ENCODE measurements at places on chromosomes 2 and 18. TPM values are rescaled to one million over a fixed set of nuclear protein-coding genes. Genes with fewer than 3 reads are reported as not detected.

Gene POU3F3
- not detected for total RNA-seq

Gene B3GNT7
- total RNA-seq, result 1.2 TPM

- DNase-seq, result no peak
- H3K27me3 ChIP-seq, result no peaks in the 10 kb centered on the region
- H3K27ac ChIP-seq, result no peak overlapping the region
- H3K4me1 ChIP-seq, result peaks cover 10% of the 10 kb centered on the region
These were observed 65.1 kb upstream of the CTLA4 start for GRCh38 chr2:203802342-203803052.

GRCh38 chr2:222295368-222296062 lies 3.3 kb downstream of the PAX3 start:
- no peak for DNase-seq
- H3K4me1 ChIP-seq, result peaks cover 8% of the 10 kb centered on the region
- peak overlapping the region; percentile 9 for H3K4me3 ChIP-seq
- H3K27me3 ChIP-seq, result peaks cover 92% of the 10 kb centered on the region
- H3K36me3 ChIP-seq, result no peaks in the 10 kb centered on the region

DNA sequence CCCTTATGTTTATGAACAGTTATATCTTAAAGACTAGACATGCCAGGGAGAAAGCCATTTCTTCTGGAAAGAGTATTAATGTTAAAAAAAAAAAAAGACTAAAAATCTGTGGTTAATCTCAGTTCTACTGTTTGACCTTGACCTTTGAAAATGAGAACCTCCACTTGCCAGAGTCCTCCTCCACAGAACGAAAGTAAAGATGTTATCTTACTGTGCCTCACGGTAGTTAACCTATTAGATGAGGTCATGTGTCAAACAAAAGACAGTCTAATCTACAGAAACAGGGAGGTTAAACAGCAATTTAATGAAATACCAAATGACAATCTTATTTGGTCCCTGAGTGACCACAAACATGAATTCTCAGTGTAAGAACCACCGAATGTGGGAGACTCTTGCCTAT lies 51.2 kb downstream of the SLC14A2 start:
- DNase-seq, result no peak
- H3K27me3 ChIP-seq, result no peaks in the 10 kb centered on the region

DNA sequence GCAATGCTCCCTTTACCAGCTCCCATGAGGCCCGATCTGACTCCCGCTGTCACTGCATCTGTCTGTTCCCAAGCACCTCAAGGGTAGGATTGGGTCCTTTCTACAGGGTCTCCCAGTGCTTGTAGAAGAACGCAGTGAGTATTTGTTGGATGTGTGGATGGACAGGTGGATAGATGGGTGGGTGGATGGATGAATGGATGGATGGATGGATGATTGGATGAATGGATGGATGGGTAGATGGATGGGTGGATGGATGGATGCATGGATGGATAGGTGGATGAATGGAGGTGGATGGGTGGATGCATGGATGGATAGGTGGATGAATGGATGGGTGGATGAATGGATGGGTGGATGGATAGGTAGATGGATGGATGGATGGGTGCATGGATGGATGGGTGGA lies 91.6 kb downstream of the HS1BP3 start:
- H3K4me3 ChIP-seq, result no peak overlapping the region
- H3K36me3 ChIP-seq, result no peaks in the 10 kb centered on the region
- no peak overlapping the region for H3K27ac ChIP-seq
- no peak for DNase-seq

Gene DSEL
- 2.3 TPM for total RNA-seq

Gene MYCN
- total RNA-seq, result 1.2 TPM

DNA sequence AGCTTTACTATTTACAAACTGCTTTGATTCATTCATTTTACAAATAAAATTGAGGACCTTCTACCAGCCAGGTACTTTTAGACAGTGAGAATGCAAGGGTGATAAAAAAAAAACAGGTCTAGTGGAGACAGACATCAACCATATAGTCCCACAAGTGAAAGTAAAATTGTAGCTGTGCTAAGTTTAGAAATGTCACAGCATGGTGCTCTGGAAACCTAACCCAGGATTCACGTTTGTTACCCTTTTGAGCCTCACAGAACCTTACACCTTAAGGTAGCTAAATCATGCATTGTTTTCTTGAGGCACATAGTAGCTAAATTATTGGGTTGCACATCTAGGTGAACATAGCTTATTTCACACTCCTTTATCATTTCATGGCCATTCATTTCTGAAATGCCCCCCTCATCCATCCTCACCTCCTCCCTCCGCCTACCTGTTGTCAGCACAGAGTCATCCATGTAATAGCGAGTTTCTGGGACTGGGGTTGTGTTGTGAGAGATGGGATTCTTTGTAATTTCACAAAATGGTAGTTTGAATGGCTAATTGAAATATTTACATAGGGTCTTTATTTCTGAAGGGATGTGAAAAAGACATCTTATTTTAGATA lies 7.1 kb downstream of the MTA3 start:
- no peak overlapping the region for H3K4me3 ChIP-seq
- peaks cover 55% of the 10 kb centered on the region for H3K36me3 ChIP-seq
- no peak overlapping the region for H3K27ac ChIP-seq
- H3K27me3 ChIP-seq, result no peaks in the 10 kb centered on the region
- DNase-seq, result no peak

DNA sequence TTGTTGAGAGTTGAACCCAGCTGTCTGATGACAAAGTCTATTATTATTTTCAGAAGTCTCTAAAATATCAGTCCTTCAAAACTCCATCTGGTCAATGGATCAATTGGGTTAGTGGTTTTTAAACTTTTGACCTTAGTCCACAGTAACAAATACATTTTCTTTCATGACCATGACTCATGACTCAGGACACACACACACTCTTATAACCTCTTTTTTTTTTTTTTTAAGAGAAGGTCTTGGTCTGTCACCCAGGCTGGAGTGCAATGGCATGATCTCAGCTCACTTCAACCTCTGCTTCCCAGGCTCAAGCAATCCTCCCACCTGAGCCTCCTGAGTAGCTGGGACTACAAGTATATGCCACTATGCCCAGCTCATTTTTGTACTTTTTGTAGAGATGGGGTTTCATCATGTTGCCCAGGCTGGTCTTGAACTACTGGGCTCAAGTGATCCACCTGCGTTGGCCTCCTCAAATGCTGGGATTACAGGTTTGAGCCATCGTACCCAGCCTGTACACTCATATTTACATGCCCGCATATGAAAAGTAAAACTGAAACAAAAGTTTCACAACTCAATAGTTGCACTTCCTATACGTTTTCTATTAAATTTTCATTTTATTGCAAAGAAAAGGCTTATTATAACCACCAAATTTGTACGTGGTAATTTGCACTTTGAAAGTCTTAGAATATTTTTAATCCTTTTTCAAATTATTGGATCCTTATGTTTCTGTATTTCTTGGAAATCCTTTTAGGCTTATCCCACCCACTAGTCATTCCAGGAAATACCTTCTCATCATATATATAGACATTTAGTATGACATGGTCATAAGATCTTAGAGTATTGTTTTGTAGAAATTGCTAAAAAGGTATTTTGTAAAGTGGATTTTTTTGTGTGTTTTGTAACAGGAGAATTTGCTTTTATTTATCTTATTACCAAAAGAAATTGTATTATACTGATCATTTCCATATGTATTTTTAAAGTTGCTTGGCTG lies 199.0 kb downstream of the LPIN1 start:
- peaks cover 3% of the 10 kb centered on the region for H3K4me1 ChIP-seq
- no peak for DNase-seq
- H3K36me3 ChIP-seq, result no peaks in the 10 kb centered on the region
- no peaks in the 10 kb centered on the region for H3K27me3 ChIP-seq

GRCh38 chr2:49832555-49832954 lies 678.2 kb upstream of the FSHR start:
- H3K36me3 ChIP-seq, result no peaks in the 10 kb centered on the region
- H3K27me3 ChIP-seq, result no peaks in the 10 kb centered on the region
- peak overlapping the region; percentile 1 for H3K27ac ChIP-seq
- peaks cover 6% of the 10 kb centered on the region for H3K4me1 ChIP-seq
- DNase-seq, result peak; percentile 52
- H3K4me3 ChIP-seq, result no peak overlapping the region

Gene SDC1
- 0.86 TPM for total RNA-seq

DNA sequence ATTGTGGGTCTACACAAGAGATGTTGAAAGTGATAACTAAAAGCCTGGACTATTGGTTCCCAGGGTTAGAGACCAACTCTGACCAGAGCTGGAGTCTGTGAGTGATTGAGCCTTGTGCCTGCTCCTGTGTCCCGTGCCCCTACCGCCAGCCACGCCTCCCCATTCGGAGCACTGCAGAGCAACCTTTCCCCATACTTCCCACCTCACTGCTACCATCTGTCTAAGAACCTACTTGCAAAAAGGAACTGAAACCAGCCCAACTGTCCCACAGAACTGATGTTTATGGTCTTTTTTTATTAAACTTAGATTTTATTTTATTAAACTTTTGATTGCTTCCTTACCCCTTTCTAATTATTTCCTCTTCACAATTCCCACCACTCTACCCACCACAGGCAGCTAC lies 300.3 kb upstream of the MGAT5 start:
- no peaks in the 10 kb centered on the region for H3K4me1 ChIP-seq
- no peak overlapping the region for H3K4me3 ChIP-seq
- no peak overlapping the region for H3K27ac ChIP-seq
- DNase-seq, result no peak
- H3K36me3 ChIP-seq, result no peaks in the 10 kb centered on the region

Gene NRBP1
- total RNA-seq, result 62.8 TPM

GRCh38 chr2:76711490-76711889 lies 810.7 kb downstream of the LRRTM4 start:
- H3K27me3 ChIP-seq, result no peaks in the 10 kb centered on the region
- DNase-seq, result no peak
- no peak overlapping the region for H3K27ac ChIP-seq
- no peaks in the 10 kb centered on the region for H3K36me3 ChIP-seq
- H3K4me3 ChIP-seq, result no peak overlapping the region

- H3K4me3 ChIP-seq, result no peak overlapping the region
- no peaks in the 10 kb centered on the region for H3K36me3 ChIP-seq
- no peak overlapping the region for H3K27ac ChIP-seq
- DNase-seq, result no peak
- H3K4me1 ChIP-seq, result peaks cover 7% of the 10 kb centered on the region
These were observed 40.3 kb upstream of the ATP8B1 start for GRCh38 chr18:57843386-57843785.

DNA sequence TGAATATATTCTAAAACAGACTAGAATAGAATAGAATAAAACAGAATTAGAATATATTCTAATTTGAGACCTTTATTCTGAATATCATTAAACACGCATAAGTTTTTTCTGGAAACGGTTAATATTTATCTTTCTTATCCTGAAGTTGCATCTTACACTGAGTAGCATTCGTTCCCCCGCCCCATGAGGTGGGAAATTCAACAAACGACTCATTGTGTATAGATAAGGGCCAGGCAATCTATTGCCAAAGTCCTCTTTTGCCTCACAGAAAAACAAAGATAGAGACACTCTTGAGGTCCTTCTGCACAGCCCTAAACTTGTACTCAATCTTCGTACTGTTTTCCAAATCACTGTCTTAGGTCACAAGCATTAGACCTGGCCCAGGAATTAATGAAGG lies 98.1 kb downstream of the COL6A3 start:
- H3K27ac ChIP-seq, result peak overlapping the region; percentile 86
- no peaks in the 10 kb centered on the region for H3K36me3 ChIP-seq
- H3K4me1 ChIP-seq, result no peaks in the 10 kb centered on the region
- no peak for DNase-seq
- H3K4me3 ChIP-seq, result no peak overlapping the region
- no peaks in the 10 kb centered on the region for H3K27me3 ChIP-seq
